Foreskin fibroblast (primary cell): ENCODE measurements at places on chromosomes 12 and 14.

DNA sequence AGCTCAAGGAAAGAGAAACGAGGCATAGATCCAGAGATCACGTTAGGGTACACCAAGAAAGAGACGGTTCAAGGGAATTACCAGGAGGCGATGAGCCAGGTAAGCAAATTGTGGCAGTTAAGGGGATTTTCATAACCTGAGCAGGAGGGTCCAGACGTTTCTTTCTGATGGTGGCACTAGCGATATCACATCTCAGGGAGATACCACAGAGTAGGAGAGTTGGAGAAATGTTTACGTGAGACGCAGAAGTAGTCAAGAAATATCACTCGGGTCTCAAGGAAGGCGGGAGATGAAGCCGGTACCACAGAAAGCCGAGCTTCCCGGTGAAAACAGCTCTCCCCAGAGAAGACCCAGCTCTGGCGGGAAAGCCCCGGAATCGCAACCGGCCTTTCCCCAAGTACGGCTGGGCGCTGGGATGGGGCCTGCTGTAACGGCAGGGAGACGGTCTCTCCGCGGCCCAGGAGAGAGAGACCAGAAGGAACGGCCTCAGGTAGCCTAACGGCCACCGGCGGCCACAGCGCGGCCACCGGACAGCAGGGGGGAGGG is 485 bp downstream of the SENP1 start:
- DNase-seq = no peak

- DNase-seq = no peak
Measured at GRCh38 chr12:33245434-33245833, 194.2 kb downstream of the SYT10 start.

DNA sequence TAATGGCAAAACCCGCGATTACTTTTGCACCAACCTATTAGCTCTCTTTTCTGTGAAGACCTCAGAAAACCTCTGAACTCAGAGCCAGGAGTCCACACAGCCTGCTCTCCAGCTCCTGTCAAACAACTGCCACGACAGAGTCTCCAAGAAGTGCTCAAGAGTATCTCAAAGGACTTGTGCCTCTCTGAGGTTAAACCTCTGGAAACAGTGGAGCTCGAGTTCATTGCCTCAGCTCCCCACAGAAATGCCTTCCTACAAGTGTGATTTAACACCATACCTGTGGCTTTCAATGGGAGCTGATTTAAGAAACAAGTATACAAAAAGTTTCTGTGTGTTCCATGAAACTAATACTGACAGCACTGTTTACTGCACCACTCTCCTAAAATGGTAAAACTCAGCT is 20.1 kb downstream of the ACTN1 start:
- DNase-seq = no peak

DNA sequence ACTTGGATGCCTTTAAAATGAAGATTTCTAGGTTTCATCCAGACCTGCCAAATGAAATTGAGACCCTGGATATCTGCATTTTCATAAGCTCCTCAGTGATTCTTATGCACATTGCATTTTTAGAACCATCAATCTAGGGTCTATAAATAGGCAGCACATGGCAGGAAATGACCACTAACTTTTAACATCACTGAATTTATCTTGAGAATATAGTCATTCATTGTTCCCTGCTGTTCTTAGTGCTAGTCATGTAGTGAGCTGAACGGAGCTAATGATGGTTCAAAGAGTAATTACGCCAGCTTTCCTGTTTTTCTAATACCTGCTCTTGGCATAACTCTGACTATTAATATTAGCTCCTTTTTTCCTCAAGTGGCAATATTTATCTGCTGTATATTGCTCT is 91.6 kb downstream of the TPH2 start:
- DNase-seq = no peak

- no peak for DNase-seq
Measured at GRCh38 chr12:40474630-40475029, 217.6 kb upstream of the CNTN1 start.

GRCh38 chr12:131709226-131709625 is 1.7 kb upstream of the SFSWAP start:
- DNase-seq = no peak

GRCh38 chr14:88829188-88829587 is 4.7 kb downstream of the TTC8 start:
- DNase-seq = peak; percentile 26

GRCh38 chr12:27619308-27619707 is 76.9 kb upstream of the REP15 start:
- DNase-seq = peak; percentile 84

DNA sequence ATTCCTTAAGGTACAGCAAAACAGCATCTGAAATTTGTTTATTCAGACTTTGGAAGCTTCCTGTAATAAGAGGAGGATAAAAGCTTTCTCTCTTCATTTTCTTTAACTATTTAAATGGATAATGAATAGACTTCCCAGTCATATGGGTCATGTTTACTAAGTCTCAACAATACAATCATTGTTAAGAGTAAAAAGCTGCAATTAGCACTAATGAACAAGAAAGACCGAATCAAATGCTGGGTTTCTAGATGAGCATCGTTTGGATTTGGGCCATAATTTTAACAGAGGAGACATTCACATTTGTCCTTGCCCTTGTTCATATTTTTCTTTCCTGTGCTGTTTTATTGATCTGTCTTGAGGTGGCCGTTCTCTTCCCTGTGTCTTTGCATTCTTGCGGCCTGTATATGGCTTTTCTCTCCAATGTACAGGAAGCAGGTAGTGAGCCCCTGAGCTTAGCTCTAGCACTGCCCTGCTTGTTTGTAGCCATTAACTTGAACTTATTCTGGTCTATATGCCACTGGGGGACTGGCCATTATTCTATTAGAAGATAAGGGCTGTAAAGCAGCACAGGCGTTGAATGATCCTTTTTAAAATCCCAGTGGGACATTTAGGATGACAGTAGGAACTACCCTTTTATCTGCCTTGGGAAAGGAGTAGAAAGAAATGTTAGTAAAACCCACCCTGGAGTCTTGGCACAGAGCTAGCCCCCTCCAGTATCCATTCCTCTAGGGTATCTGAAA is 34.6 kb downstream of the ABHD12B start:
- no peak for DNase-seq

GRCh38 chr12:126189856-126190255 is 1124.6 kb downstream of the AACS start:
- DNase-seq = no peak

- no peak for DNase-seq
Measured at GRCh38 chr12:16670456-16671050, 64.6 kb upstream of the LMO3 start.

GRCh38 chr12:127038761-127039160 is 1228.2 kb upstream of the TMEM132C start:
- DNase-seq = no peak

- DNase-seq = no peak
Measured at GRCh38 chr14:62097072-62097471, 334.9 kb downstream of the SNAPC1 start.

DNA sequence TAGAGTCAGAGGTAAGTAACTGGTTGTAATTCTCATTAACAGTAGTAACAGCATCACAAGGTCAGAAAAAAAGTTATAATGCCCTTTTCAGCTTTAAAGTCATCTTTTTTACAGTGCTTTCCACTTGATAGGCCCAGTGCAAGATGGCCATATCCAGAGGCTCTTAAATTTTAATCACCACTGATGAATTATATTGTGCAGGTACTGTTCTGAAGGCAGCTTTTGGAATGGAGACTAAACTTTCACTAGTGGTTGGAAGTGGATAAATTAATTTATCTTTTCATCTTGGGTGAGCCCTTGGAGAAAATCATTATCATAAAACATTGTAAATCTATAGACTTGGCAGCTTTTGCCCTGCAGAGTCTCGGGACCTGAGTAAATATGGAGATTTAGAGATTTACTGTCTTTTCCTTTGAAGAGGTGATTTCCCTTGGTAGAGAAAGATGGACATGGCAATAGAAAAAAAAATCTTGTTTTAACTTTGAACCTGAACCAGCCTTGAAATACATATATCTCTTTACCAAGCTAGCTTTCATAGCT is 969.1 kb upstream of the NOVA1 start:
- no peak for DNase-seq

DNA sequence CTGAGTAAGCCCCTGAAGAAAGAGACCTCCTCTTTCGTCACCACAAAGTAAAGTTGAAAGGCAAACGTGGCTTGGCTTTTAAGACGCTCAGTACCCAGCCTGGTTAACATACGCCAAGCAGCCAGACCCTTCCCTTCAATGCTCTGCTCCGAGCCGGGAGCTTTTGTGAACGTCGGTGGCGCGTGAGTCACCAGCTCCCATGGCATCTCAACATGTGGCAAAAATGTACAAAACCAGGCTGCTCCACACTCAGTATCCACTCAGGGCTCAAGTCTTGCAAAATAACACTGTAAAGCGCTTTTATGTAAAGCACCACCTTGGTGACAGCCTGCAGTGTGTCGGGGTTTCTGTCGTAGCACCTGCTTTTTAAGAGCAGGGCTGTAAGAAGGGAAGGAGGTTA is 89.0 kb downstream of the SETD3 start:
- peak; percentile 74 for DNase-seq

- peak; percentile 28 for DNase-seq
Measured at GRCh38 chr14:61152851-61153364, 128.2 kb downstream of the TMEM30B start.

- DNase-seq = no peak
Measured at GRCh38 chr12:69698769-69699540, at the start of gene BEST3. BEST3 (minus strand) TSS chr12:69699303; CDS start chr12:69697798, 1,505 bp downstream.

DNA sequence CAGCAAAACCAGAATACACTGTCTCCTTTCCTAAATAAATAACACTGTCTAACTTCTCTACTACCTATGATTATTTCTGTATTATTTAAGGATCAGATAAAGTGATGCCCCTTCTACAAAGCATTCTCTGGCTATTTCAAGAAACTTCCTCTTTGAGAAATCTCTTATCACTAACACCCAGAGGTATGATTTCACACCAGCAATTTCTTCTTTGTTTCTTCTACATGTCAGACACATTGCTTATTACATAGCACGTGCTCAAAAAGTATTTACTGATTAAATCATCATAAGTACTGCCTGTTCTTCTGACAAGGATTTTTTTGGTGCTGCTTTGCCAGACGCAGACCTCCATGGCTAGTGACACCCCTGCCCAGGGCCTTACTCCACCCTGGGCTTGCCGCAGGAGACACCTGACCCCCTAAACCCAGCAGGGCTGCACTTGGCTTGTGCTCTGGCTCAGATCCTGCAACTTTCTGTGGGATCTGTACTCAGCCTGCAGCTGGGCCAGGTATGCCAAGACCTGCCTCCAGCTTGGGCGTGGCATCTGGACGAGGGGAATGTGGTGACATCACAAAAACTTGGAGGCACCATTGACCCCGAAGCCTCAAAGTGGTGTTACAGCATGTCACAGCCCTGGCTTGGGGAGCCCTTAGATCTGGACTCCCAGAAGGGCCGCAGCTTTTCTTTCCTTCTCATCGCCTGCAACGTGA is 15.4 kb upstream of the HIGD1C start:
- no peak for DNase-seq

DNA sequence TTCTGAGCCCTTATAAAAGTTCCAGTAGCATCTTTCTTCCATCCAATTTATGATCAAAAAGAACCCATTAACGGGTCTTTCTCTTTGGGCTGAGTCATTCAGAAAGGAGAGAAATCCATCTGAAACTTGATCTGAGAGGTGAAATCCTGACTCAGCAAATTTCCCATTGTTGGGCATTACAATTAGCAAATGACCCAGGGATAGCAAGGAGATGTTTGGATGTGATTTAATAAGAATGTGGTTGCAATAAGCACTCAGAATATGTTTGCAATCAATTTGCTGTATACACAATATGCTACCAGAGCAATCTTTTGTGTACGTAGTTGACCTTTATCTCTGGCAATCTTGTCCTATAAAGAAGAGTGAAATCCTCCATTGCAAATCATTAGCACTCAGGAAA is 122.7 kb downstream of the CCDC60 start:
- DNase-seq = no peak

DNA sequence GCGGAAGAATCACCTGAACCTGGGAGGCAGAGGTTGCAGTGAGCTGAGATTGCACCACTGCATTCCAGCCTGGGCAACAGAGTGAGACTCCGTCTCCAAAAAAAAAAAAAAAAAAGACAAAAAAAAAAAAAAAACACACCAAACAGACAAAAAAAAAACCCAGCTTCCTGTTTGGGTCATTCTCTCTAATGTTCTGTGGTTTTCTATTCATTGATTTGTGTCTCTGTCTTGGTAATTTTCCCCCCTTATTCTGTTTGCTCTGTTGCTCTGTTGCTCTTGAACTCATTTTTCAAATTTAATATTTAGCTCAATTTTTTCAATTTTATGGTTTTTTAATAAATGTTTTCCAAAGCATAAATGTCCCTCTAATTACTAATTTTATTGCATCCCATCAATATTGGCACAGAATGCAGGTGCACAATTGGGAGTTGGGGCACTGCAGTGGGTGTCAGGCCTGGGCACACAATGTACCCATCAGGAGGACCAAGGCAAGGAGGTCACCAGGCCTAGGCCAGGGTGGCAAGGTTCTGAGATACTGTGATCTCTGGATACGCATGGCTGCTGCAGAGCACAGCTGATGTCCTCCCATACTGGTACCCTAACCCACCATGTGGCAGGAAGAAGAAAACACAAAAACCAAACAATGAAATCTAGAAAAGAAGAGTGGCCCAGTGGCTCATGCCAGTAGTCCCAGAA is 8.0 kb upstream of the GNPTAB start:
- no peak for DNase-seq

DNA sequence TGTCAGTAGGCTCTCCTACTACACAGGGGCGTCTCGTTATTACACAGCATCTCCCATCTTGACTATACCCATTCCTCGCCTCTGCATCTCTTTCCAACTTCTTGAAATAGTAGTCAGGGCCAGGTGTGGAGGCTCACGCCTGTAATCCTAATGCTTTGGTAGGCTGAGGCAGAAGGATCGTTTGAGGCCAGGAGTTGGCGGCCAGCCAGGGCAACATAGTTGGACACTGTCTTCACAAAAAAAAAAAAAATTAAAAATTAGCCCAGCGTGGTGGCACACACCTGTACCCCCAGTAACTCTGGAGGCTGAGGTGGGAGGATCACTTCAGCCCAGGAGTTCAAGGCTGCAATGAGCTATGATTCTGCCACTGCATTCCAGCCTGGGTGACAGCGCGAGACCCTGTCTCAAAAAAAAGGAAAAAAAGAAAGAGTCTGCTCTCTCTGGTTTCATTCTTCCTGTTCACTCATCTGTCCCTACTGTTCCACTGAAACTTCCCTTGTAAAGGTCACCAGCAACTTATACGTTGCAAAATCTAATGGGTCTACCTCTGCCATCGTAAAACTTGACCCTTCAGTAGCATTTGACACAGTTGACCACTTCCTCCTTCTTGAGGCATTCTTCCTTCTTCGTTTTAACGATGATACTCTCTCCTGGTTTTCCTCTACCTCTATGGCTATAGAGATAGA is 41.0 kb upstream of the PTGR2 start:
- no peak for DNase-seq

- DNase-seq = peak; percentile 48
Measured at GRCh38 chr14:99995700-99996356, 69.4 kb upstream of the EVL start.

DNA sequence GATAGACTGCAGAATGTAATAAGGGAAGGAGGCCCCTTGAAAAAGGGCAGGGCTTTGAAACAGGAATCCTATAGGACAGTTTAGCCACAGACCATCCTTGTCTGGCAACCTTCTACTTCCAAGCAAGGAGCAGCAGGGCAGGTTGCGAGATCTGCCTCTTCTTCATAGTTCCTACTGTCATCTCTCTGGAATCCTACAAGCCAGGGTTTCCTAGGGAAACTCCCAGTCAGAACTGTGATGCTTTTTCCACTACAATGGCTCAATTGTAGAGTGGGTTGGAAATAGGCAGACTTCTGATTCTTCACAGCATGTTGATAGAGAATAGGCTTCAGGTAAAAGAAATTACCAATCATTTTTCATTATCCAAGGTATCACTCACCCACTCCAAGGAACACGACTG is 186.3 kb downstream of the DACT1 start:
- peak; percentile 52 for DNase-seq
